Hindlimb muscle (tissue), 1 donor: ENCODE measurements at places on chromosomes 7 and 10.

GRCh38 chr10:13627459-13628310 lies 40.9 kb downstream of the PRPF18 start:
- DNase-seq = no peak

DNA sequence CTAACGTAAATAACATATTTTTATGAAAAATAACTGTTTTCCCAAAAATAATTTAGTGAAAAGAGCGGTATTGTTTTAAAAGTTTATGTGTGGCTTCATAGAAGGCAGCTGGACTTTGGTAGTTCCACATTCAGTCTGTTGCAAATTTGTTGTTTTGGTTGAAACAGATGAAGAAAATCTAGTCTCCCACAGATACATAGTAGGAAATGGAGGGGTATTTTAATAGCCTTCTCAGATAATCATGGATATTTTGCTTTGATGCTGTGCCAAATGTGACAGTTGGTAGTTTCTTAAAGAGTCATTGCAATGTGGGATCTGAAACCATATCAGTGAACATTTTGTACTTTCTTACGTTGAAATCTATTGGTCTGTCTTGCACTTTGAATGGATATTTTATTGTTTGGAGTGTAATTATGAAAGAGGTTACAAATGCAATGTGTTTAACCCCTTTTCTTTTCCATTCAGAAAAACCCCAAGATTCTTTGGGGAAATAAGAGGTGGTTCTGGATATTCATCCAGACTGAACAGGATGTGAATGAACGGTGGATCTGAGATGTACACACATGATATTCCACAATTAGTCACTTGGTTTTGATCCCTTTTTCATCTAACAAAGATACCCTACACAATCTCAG lies 10.4 kb downstream of the ZNF365 start:
- no peak for DNase-seq

DNA sequence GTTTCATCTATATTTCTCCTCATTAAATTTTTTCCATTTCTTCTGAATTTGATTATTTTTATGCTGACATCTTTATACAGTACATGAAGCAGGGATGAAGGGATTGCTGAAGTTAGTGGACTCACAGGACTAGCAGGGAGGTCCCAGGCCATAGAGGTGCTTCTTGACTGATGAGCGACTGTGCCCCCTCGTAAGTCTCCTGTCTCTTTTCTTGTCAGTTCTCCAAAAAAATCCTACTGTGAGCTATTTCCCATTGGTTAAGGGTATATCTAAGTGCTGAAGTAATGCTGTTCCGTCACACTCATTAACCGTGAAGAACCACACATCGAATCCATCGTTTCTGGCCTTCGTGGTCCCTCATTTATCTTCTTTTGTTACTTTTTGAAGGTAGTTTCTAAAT lies 27.7 kb downstream of the HECW1 start:
- DNase-seq = no peak

DNA sequence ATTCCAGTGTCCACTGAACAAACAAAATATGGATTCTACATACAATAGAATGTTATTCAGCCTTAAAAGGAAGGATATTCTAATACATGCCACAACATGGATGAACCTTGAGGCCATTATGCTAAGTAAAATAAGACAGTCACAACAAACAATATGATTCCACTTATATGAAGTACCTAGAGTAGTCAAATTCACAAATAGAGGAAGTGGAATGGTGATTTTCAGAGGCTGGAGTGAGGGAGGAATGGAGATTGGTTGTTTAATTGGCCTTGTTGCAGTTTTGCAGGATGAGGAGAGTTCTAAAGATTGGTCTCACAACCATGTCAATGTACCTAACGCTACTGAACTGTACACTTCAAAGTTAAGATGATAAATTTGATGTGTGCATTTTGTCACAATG lies 119.6 kb downstream of the CHN2 start:
- no peak for DNase-seq

DNA sequence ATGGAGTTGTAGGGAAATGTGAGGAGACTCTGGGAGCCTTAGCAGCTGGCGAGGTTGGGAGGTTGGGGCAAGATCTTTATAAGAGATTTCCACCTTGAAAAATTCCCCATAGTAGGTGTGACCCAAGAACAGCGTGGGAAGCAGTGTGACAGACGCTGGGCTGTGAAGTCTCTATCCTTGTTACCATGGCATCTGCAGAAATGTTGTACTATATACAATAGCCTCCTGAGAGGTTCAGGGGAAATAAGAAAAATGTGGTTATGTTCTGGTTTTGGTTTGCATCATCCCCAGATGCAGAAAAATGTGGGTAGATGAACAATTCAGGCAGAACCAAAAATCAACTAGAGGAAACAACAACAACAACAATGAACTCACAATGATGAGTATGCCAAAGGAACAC lies 498.6 kb downstream of the SH2D4B start:
- DNase-seq = no peak

GRCh38 chr7:30510124-30511075 lies 5.8 kb upstream of the GGCT start:
- DNase-seq = peak; percentile 21

DNA sequence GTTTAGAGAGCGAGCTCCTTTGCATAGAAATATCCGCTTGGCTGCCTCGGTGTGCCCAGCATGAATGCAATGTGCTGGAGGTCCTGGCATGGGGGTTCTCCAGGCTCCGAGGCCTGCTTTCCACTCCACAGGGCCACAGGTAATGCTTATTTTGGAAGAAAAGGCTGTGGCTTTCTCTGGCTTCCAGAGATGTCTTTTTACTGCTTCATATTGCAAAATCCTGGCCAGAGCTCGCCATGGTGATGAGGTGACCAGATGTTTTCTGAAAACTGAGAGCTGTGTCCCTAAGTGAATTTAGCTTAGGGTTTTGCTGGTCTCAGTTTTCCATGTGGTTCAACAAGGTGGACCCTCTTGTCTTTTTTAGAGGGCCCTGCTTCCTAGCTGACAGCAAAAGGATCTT lies 65.2 kb downstream of the BMPER start:
- DNase-seq = peak; percentile 61

DNA sequence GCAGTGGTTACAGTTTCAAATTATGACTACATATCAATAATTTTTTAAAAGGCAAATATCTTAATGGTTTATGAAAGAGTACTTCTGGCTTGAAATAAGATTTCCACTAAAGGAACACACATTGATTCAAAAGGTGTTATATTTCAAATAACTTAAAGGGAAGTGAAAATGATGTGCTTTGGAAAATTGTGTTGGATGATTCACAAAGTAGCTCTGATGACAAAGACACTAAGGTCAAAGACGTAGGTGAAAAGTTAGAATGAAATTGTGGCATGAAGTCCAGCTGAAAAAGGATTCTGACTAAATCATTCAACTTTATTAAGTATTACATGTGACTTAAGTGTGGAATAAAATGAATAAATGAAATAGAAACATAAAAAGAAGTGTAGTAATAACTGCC lies 20.8 kb upstream of the OR2A5 start:
- no peak for DNase-seq

- DNase-seq = peak; percentile 67
Observed at GRCh38 chr10:59079386-59080226, 96.8 kb upstream of the PHYHIPL start.

DNA sequence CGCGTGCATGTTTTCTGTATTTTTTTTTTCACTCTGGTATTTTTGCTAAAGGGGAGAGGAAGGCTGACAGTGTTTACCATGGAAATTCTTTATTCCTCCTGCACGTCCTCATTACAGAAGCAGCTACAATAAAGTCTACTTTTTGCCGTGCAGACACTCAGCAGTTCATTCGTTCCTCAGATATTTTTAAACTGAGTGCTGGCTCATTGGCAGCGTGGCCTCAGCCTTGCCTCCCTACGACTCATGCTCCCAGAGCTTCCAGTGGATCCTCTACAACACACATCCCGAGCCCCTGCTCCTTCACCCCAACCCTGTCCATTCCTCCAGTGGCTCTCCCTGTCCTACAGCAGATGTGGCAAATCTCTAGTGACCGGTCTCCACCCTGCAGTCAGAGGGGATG lies 239.2 kb upstream of the ZMIZ1 start:
- DNase-seq = no peak

DNA sequence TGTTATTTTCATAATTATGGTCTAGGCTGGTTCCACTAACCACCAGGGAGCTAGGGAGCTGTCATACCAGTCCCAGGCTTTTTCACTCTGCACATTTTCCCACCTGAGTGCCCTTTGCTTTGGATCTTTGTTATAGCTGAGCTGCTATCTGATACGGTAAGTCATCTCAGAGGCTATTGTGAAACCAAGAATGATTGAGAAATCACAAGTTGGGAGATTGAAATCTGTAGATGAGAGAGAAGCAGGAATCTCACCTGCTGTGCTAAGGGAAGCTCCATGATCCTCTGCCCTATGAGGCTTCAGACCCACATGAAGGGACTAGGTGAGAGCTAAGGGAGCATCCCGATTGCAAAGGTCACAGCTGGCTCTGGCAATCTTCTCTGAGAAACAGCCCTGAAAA lies 307.8 kb downstream of the REEP3 start:
- DNase-seq = no peak

DNA sequence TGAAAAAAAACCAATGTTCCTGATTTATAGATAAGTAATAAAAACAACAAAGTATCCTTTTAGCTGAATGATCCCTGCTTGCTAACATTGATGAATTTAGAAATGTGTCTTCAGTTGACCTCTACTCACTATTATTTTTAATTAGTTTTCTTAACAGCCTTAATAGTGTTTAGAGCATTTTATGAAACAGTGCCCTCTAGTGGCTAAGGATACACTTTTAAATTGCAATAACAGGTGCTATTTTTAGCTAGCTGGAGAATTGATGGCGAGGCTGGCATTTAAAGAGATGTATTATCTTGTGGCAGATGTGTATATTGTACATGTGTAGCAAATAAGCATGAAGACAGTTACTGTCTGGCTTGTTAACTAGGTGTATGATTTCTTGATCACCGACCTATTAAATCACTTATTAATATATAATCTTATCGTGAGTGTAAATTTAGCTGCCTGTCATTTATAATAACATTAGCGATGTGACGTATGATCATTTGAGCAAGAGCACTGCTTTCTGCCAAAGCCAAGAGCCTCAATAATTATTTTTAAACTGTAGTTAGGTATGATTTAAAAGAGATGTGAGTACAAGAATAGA lies 451.9 kb downstream of the DPP6 start:
- DNase-seq = peak; percentile 15

DNA sequence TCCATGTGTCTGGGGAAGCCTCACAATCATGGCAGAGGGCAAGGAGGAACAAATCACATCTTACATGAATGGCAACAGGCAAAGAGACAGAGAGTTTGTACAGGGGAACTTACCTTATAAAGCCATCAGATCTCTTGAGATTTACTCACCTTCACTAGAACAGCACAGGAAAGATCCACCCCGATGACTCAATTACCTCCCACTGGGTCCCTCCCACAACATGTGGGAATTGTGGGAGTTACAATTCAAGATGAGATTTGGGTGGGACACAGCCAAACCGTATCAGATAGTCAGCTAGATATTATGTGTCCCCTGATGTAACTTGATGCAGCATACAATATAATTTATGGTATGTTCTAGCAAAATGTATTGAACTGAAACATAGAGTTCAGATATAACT lies 14.1 kb upstream of the CEP41 start:
- DNase-seq = no peak

DNA sequence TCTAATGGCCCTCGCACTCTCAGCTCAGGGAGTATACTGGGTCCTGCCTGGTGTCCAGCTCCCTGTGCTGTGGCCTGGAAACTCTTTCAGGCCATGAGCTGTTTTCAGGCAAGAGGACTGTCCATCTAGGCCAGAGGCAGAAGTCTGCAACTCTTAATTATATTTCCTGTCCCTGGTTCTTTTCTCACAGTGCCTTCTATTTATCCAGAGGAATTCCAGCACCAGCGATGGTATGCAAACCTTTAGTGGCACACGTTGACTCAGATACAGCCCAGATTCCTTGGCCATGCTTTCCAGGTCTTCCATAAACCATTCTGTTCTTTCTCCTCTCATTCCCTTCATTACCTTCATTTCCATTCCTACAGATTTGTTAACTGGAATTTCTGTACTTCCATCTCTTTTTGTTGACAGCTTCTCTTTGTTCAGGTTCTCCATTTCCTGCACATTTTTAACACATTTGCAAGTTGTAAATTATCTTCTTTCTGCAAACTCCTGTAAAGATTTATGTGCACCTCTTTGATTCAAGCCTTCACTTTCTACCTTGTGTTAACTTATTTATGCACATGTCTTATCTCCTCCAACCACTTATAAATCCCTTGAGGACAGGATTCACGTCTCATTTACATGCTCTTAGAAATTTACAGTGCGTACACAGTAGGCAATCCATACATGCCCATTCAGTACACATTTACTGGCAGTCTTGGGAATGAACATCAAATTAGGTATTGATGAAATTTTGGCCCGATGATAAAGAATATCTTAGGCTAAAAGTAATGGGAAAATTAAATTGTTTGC lies 172.1 kb downstream of the CELF2 start:
- DNase-seq = no peak

GRCh38 chr7:99829524-99830160 lies 1.8 kb downstream of the CYP3A43 start:
- DNase-seq = no peak

GRCh38 chr10:930625-931325 lies 730 bp downstream of the LARP4B start:
- no peak for DNase-seq

- no peak for DNase-seq
Observed at GRCh38 chr10:46232666-46233065, 54.1 kb upstream of the ANTXRL start.

DNA sequence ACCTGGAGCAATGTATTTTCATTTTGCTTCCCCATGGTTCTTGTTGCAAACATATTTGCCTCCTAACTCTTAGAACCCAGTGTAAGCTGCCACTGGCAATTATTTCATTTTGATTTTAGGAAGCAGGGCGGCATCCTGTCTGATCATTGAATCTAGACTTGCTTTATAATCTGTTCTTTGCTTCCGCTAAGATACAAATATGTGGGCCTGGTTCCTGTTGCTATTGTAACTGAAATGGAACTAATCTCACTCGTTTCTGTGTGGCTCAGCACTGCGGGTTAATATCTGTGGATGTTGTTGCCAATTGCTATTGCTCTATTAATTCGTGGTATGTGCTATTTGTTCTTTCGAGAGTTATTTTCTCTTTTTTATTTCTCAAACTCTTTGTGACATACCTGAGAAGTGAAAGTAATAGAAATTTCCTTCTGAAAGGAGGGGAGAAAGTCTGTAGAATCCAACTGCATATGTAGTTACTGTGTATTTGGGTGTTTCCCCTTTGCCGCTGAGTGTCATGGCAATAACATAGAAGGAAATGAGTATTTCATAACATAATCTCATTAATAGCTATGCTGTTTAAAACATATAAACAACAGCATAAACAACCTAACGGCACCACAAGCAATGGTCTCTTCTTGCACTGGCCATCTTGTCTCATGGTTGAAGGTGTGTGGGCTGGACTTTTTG lies 62.4 kb downstream of the FZD1 start:
- DNase-seq = no peak

DNA sequence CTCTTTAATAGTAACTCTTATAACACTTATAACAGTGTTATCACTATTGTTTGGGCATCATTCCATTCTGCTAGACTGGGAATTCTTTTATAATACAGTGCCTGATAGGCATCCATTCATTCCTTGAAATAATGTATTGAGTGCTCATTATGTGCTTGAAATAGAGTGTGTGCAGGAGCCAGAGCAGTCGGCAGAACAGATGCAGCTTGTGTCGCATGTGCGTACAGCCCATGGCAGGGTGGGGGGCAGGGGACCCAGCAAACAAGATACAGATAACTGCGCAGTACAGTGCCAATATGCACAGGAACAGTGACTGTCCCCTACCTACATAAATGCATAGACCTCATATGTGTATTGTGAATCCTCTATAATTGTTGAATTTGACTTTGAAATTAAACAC lies 99.3 kb downstream of the KAT6B start:
- DNase-seq = no peak
